ENCODE measurements at places on chromosomes 4 and X. TPM values are rescaled to one million over a fixed set of nuclear protein-coding genes. Genes with fewer than 3 reads are reported as not detected.

The HS3ST1 gene
- polyA plus RNA-seq: 0.03 TPM

The BCAP31 gene
- polyA plus RNA-seq: 373 TPM

The IL1RAPL1 gene
- not detected for polyA plus RNA-seq

The CAPN6 gene
- not detected for polyA plus RNA-seq

The STARD8 gene
- 0.27 TPM for polyA plus RNA-seq

The GAGE1 gene
- polyA plus RNA-seq: not detected

The METTL14 gene
- 23.5 TPM for polyA plus RNA-seq

The SPACA5 gene
- not detected for polyA plus RNA-seq

GRCh38 chr4:67880866-67881610, 2.8 kb downstream of the TMPRSS11D start:
- DNase-seq: no peak

DNA sequence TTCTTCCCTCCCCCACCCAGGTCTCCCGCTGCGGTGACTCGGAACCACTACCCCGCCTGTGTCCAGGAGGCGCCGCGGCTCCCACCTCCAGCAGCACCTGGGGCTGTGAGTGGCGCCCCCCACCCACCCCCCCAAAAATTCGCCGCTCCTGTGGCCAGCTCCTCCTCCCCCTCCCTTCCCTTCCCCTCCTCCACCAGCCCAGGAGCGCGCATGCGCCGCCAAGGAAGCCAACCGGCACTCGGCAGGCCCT, 278 bp downstream of the CLOCK start:
- DNase-seq: no peak

- no peak for DNase-seq
Observed at GRCh38 chrX:126177133-126177840, 11.2 kb upstream of the DCAF12L2 start.

- no peak for DNase-seq
Observed at GRCh38 chr4:36280555-36280954, 861 bp upstream of the DTHD1 start.

- no peak for DNase-seq
Observed at GRCh38 chr4:128571747-128572146, 237.8 kb upstream of the JADE1 start.

GRCh38 chr4:1676605-1677525, 7.2 kb downstream of the FAM53A start:
- no peak for DNase-seq

- DNase-seq: no peak
Observed at GRCh38 chr4:94690851-94691254, 66.9 kb upstream of the BMPR1B start.

GRCh38 chrX:137043736-137044135, 9.9 kb upstream of the GPR101 start:
- no peak for DNase-seq

GRCh38 chrX:34365471-34365870, 233.4 kb upstream of the FAM47A start:
- no peak for DNase-seq

GRCh38 chr4:113026556-113026955, 22.9 kb upstream of the ANK2 start:
- no peak for DNase-seq

DNA sequence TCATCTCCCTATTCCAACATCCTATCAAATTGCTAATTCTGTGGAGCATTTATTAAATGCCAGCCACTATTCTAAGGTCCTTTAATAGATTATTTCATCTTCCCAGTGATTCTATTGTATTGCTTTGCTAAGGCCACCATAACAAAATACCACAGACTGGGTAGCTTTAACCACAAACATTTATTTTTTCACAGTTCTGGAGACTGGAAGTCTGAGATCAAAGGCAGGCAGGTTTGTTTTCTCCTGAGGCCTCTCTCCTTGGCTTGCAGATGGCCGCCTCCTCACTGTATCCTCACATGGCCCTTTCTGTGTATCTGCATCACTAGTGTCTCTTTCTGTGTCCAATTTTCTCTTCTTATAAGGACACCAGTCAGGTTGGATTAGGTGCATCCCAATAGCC, 64.5 kb downstream of the CPE start:
- DNase-seq: no peak

- no peak for DNase-seq
Observed at GRCh38 chr4:184171011-184171410, 46.7 kb downstream of the ENPP6 start.

DNA sequence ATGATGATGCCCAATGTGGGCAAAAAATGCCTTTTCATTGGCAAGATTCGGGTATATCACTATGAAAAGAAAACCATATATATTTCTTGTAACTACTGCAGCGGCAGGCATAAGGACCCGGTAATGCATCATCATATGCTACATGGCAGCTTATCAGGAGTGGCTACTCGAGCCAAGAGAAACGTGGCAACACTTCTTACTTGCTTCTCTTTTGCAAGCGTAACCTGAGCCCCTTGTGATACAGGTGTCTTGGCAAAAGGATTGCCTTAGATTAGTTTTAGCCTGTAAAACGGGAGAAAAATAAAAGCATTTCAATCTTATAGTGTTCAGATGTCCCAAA, 280.3 kb downstream of the SPRY1 start:
- no peak for DNase-seq

DNA sequence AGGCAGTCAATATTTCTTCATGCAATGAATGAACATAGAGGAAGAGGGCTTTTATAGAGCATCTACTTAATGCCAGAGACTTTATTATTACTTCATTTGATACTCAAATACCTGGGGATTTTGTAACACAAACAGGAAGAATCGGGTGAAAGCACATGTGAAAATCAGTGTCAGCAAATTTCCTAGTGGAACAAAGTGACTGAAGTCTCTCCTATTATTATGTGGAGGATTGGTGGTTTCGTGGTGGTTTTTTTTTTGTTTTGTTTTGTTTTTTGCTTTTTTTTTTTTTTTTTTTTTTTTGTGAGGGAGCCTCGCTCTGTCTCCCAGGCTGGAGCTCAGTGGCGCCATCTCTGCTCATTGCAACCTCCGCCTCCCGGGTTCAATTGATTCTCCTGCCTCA, 207.0 kb downstream of the RRAGB start:
- no peak for DNase-seq

All from immature natural killer cell (primary cell).